Stimulated activated CD4-positive, alpha-beta T cell treated with anti-CD3 and anti-CD28 coated beads, Interleukin-15, amount 100 ng/mL, for 1 hour (primary cell): ENCODE measurements at places on chromosomes 6 and 20.

GRCh38 chr6:25899123-25899522 lies 25.1 kb upstream of the SLC17A3 start:
- no peak for DNase-seq

DNA sequence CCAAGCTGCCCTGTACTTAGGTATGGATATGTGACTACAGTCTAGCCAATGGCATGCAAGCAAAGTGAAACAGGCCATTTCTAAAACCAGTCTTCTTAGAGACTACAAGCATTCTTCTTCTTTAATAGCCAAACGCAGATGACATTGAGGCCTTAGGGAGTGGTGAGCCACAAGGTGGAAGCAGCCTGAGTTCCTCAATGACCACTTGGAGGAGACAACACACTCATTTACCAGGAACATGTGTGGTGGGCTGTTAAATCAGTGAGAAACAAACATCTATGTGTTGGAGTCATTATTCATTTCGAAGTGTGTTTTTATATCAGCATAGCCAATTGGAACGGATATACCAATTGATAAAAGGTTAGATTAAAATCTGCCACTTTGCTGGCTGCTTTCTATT lies 122.0 kb downstream of the GFRAL start:
- DNase-seq, result no peak

GRCh38 chr20:50873585-50873984 lies 57.7 kb downstream of the ADNP start:
- DNase-seq, result no peak

DNA sequence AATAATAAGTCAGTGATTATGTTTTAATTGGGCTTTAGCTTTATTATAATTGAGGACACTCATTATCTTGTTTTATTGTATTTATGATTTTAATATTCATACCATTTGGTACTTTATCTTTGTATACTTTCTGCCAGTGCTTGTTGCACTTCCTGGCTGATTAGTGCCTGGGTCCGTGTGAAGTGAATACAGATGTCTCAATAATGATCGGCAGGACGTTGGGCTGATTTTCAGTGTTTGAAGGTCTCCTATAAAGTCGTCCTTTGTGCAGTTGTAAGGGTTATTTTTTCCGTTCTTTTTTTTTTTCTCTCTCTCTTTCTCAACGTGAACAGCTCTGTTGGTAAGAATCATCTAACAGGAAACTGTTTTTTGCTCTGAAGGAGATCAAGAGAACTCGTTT lies 450.0 kb upstream of the POU3F2 start:
- no peak for DNase-seq
